ENCODE measurements at places on chromosomes 12 and 14.
A peak's percentile ranks its signal among the peaks of the same experiment; 100 is the strongest.

DNA sequence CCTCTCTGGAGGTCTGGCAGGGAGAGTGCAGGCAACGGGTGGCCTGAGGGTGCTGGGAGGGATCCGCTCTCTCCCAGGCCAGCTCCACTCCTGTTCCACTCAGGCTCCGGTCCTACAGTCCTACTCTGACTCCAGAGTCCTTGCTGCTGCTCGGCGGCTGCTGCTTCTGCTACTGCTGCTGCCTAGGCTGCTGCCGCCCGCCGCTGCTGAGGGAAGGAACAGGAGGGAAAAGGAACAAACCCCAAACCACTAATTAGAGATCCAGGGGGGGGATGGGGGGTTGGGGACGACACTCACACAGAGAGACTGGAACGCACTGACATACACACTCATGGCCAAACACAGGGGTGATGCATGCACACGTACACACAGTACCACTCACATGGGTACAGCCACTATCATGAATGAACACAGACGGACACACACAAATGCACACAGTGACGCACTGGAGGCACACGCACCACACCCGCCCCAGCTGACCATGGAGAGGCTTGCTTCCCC lies at the start of gene SP7:
SP7 (minus strand) TSS at position 174 of the 501 bp plus-strand sequence. CDS start 708 bp downstream, outside the sequence.
- no peak for DNase-seq

DNA sequence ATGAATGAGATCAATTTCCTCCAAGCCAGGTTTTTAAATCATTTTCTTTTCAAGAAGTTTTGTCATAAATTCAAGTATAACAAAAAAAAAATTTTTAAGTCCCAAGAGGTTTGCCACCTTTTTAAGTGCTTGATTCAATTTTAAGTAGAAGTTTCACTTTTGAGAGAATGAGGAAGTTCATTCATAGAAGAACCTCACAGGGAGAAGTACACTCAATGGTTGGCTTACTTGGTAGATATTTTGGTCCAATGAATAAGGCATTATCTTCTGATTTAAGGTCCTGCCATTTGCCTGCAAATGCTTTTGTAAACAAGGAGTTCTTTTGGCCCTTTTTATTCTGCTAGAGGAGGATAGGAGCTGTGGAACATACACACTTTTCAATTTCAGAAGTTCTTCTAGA lies 96.7 kb upstream of the NOVA1 start:
- DNase-seq, result no peak

GRCh38 chr14:59583755-59584154 lies 7.1 kb upstream of the CCDC175 start:
- DNase-seq, result peak; percentile 43

- DNase-seq, result no peak
These were observed 483.0 kb upstream of the CCDC196 start for GRCh38 chr14:66003082-66003730.

DNA sequence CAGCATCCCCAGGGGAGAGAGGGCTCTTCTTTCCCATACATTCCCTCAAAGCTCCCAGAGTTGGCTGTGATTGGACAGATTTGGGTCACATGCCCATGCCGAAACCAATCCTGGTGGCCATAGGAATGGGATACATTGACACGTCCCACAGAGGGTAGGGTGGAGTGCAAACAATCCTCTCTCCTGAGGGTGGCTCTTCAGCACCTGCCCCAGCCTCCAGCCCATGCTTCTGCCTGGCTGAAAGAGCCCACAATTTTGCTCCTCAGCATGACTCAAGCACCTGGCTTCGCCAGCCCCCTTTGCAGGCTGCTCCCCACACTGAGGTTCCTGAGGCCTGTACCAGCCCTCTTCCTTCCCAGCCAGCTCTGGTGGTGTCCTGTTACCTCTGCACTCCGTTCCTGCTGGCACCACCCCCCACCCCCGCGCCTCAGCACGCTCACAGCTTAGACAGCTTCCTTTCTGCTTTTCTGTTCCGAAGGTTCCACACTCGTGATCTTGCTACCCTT lies 71.7 kb downstream of the CCDC92 start:
- DNase-seq, result peak; percentile 68

DNA sequence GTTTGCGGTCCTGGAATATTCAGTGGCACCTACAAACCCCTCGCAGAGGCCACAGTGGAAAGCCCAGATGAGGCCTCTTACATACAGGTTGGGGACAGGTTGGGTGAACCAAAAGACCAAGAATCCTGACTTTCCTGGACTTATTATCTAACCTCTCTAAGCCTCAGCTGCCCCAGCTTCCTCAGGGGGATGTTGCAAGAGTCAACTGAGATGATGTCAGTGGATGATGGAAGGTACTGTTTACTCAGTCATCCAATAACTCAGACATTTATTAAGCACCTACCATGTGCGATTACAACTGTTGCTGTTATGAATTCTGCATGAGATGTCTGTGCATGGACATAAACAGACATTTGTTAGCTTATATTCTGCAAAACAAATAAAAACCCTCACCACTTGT lies 72.8 kb downstream of the RFX4 start:
- DNase-seq, result no peak

Data from mesendoderm (in vitro differentiated cells).